Progenitor cell of endocrine pancreas (in vitro differentiated cells): ENCODE measurements at places on chromosomes 12 and 14.

DNA sequence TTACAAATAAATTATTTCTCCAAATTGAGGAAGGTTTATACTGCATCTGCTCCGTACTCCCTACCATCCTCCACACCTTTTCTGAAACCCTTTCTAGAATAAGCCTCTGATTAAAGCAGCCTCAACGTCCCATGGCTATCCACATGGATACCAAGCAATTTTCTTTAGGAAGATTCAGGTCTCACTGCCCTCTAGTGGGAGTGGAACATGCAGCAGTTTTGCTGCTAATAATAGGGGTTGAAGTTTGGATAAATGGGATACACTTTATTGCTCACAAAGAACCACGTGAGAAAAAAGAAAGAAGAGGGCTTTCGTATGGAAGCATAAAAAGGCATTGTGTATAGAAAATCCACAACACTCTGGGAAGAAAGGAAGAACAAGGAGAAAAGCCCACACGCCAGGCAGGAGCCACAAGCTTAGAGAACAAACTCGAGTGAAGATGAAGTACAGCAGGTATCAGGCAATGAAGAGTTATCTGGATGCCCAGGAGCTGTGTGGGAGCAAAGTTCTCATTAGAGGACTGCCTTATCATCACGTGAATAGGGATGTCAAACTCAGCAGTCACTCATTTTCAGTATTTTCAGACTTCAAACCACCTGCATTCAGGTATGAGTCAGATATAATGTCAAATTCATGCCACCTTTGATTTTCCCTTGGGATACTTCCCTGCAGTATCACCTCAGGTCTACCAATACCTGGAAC lies 45.8 kb downstream of the CCER1 start:
- H3K4me3 ChIP-seq = no peak overlapping the region
- H3K36me3 ChIP-seq = no peaks in the 10 kb centered on the region
- DNase-seq = peak; percentile 11
- H3K27ac ChIP-seq = no peak overlapping the region
- peaks cover 9% of the 10 kb centered on the region for H3K4me1 ChIP-seq
- H3K27me3 ChIP-seq = no peaks in the 10 kb centered on the region

GRCh38 chr14:74207943-74208342 lies 31.3 kb upstream of the VSX2 start:
- H3K27me3 ChIP-seq = peaks cover 5% of the 10 kb centered on the region
- H3K4me1 ChIP-seq = peaks cover 8% of the 10 kb centered on the region
- H3K4me3 ChIP-seq = no peak overlapping the region
- H3K27ac ChIP-seq = no peak overlapping the region

DNA sequence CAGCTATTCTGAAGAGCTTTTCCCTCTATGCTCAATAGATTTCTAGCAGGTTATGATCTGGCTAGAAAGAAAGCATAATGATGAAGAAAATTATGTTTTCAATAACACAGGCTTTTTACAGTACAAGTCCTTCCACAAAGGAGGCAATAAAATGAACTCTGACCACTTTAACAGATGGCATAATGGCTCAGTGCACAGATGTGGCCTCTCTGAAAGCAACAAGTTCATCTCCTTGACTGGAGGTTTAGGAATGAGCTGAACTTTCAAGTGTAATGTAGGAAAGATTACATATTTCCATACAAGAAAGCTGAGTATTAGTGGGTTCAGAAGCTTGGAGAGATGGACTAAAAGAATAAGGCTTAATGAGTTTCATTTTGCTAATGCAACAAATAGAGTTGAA lies 147.4 kb downstream of the EFCAB11 start:
- H3K27me3 ChIP-seq = no peaks in the 10 kb centered on the region
- H3K4me1 ChIP-seq = no peaks in the 10 kb centered on the region
- no peak overlapping the region for H3K27ac ChIP-seq
- no peak overlapping the region for H3K4me3 ChIP-seq

DNA sequence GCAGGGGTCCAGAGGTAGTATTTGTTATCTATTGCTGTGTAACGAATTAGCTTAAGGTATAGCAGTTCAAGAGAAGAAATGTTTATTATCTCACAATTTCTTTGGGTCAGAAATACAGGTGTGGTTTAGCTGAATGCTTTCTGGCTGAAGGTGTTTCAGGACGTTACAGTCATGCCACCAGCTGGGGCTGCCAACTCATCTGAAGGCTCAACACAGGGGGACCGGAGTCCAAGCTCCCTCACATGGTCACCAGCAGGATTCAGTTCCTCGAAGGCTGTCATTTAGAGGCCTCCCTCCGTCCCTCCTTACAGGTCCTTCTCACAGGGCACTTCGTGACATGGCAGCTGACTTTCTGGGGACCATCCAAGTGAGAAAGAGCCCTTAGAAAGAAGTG lies 37.5 kb upstream of the SINHCAF start:
- H3K27ac ChIP-seq = peak overlapping the region; percentile 95
- no peaks in the 10 kb centered on the region for H3K36me3 ChIP-seq
- no peak for DNase-seq
- H3K4me1 ChIP-seq = peaks cover 25% of the 10 kb centered on the region
- no peaks in the 10 kb centered on the region for H3K27me3 ChIP-seq
- no peak overlapping the region for H3K4me3 ChIP-seq
